ENCODE measurements at places on chromosomes 4 and X.
A peak's percentile ranks its signal among the peaks of the same experiment; 100 is the strongest.

GRCh38 chr4:7813674-7814073, 126.0 kb downstream of the AFAP1 start:
- DNase-seq, result no peak

DNA sequence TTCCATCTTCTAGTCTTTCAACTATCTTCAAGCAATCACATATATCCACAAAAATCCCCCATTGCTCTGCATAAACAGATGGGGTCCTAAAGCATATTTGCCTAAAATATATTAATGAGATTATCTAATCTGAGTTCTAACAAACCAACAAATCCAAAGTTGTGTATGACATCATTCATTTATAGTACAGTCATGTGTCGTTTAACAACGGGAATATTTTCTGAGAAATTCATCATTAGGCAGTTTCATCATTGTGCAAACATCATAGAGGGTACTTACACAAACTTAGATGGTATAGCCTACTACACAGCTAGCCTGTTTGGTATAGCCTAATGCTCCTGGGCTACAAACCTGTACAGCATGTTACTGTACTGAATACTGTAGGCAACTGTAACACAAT, 38.0 kb upstream of the SRD5A3 start:
- no peak for DNase-seq

- DNase-seq, result peak; percentile 99
Measured at GRCh38 chr4:7960790-7961655, 21.4 kb upstream of the AFAP1 start.

DNA sequence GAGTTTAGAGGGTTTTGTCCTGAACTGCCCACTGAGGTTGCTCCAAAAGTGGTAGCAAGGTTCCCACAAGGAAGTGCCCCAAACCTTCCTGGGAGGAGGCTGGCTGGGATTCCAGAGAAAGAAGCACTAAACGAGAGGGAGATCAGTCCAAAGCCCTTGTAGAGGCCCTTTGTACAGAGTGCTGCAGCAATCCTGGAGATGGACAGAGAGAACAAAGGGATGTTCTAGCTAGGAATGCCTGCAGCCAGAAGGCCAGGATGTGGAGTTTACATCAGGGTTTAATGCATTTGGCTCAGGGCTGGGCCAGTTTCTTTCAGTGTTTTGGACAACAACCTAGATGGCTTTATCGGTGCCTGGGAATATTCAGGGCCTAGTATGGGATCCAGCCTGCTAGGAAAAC, 2155.1 kb upstream of the AGA start:
- no peak for DNase-seq

GRCh38 chr4:13355111-13355880, 128.8 kb downstream of the RAB28 start:
- peak; percentile 62 for DNase-seq

DNA sequence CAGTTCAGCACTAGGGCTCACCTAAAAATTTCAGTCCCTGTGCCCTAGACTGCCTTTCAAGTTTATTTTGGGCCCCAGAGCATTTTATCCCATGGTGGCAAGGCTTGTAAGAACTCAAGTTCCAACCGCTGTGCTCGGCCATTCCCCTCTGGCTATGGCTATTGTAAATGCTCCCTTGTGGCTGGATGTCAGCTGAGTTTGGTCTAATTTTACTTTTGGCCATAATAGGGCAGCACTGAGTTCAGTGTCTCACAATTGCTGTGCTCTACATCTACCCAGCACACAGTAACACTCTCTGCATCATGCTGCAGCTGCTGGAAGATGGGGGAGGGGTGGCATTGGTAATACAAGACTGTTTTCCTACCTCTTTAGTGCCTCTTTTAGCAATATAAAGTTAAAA, 210.8 kb upstream of the IRS4 start:
- DNase-seq, result no peak

DNA sequence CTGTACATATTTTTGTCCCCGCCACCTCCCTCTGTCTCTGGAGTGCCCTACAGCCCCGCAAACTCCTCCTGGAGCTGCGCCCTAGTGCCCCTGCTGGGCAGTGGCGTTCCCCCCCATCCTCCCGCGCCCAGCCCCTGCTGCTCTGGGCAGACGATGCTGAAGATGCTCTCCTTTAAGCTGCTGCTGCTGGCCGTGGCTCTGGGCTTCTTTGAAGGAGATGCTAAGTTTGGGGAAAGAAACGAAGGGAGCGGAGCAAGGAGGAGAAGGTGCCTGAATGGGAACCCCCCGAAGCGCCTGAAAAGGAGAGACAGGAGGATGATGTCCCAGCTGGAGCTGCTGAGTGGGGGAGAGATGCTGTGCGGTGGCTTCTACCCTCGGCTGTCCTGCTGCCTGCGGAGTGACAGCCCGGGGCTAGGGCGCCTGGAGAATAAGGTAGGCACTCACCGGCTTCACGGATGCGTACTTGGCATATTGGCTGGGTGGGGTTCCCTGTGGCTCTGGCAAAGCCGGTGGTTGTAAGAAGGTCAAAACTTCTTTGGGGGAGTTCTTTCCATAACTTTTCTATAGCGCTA, 653 bp downstream of the HHIP start:
- DNase-seq, result no peak

GRCh38 chr4:65538571-65538970, 131.7 kb downstream of the EPHA5 start:
- DNase-seq, result peak; percentile 31

GRCh38 chr4:80111276-80111675, 38.2 kb upstream of the ANTXR2 start:
- no peak for DNase-seq

DNA sequence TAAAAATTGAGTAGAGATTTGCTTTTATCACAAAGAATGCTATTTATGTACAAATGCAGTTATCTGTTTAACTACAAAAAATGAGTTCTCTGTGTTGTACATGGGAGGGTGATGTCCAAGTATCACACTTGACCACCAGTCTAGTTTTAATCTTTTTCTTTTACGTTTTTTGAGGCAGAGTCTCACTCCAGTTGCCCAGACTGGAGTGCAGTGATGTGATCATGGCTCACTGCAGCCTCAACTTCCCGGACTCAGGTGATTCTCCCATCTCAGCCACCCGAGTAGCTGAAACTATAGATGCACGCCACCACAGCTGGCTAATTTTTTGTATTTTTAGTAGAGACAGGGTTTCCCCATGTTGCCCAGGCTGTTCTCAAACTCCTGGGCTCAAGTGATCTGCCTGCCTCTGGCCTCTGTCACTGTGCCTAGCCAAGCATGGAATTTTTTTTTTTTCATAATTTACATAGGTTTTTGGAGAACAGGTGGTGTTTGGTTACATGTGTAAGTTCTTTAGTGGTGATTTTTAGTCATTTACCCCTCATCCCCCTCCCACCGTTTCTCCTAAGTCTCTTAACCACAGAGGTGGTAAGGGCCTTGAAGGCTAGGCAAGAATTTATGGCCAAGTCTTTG, 47.9 kb upstream of the RPA4 start:
- no peak for DNase-seq

GRCh38 chr4:74375824-74376426, 11.0 kb downstream of the EREG start:
- no peak for DNase-seq

GRCh38 chrX:88355252-88355651, 391.8 kb upstream of the CPXCR1 start:
- no peak for DNase-seq

DNA sequence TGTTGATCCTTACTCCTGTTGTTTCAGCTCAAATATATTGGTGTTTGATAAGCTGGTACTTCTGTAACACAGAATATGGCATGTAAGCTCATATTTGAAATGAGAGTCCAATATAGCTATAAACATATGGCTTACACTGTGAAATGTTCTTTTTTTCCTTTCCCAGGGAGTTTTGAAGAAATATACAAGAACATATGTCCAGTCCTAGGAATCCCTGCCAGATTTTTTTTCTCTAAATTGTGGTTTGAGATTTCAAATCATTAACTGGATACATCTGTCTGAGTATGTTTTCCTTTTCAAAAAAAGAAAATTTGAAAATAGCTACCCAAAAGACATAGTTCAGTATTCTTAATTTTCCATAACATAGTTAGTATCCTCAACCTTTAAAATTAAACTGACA, 60.2 kb downstream of the HMGB2 start:
- no peak for DNase-seq

- peak; percentile 87 for DNase-seq
Measured at GRCh38 chr4:183987987-183988392, 82.9 kb downstream of the STOX2 start.

DNA sequence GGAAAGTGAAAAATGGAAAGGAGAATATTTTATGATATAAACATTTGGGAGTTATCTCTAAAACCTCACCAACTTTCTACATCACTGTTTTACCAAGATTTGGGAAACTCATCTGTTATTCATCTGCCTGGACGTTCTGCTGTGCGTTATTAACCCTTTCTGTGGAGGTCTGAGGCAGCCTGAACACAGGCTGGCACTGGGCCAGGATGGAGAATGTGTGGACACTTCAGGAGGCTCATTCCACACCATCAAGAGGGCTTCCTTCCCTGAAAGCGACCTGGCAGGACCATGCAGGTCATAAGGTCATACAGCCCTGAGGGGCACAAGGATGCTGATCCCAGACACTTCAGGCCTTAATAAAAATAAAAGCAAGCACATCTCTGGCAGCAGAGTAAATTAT, 31.2 kb upstream of the TMEM184C start:
- no peak for DNase-seq

- no peak for DNase-seq
Measured at GRCh38 chr4:37562592-37562991, 123.6 kb downstream of the RELL1 start.

GRCh38 chrX:31223817-31224216, 152.0 kb upstream of the FTHL17 start:
- DNase-seq, result no peak

- DNase-seq, result peak; percentile 89
Measured at GRCh38 chr4:55853484-55854046, at the start of gene EXOC1. Gene EXOC1, plus strand, starts transcription at chr4:55853648. Its CDS starts 4,676 bp downstream, at chr4:55858324.

GRCh38 chr4:169338241-169338640, 67.5 kb upstream of the SH3RF1 start:
- no peak for DNase-seq

DNA sequence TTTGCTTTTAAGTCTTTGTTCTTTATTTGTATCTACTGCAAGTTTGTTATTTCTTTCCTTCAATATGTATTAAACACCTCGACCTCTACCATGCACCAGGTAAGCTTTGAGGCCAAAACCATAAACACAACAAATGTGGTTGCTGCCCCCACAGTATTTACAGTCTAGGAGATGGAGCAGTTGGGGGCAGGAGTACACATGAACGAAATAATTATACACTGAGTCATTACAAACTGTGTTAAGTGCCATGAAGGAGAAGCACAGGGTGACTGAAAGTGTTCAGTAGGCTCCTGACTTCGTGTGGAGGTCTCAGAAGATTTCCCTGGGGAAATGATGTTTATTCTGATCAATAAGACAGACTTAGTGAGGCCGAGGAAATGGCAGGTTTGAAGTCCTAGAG, 30.3 kb downstream of the SLC25A43 start:
- DNase-seq, result no peak

DNA sequence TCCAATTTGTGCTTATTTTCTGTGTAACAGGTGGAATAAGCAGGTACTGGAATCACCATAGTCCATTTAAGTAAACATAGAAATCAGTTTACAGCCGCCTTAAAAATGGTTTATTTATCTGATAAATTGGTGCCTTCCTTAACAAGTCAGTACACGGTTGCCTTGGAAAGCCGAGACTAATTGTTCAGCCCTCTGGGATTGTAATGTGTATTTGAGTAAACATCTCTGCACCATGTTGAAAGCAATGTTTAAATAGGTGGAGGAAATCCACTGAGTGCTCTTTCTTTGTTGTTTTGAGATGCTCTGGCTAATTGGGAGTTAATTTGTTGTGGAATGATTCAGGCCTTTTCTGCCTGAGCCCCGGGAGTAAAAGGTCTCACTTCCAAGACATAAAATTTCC, 45.7 kb upstream of the ADRA2C start:
- DNase-seq, result no peak

- peak; percentile 63 for DNase-seq
Measured at GRCh38 chr4:139950568-139950967, 203.4 kb downstream of the MAML3 start.

Data from skeletal muscle cell (primary cell).